ENCODE measurements at places on chromosomes 1 and 21.

- no peak for DNase-seq
These were observed 13.0 kb upstream of the UQCRHL start for GRCh38 chr1:15820478-15820877.

DNA sequence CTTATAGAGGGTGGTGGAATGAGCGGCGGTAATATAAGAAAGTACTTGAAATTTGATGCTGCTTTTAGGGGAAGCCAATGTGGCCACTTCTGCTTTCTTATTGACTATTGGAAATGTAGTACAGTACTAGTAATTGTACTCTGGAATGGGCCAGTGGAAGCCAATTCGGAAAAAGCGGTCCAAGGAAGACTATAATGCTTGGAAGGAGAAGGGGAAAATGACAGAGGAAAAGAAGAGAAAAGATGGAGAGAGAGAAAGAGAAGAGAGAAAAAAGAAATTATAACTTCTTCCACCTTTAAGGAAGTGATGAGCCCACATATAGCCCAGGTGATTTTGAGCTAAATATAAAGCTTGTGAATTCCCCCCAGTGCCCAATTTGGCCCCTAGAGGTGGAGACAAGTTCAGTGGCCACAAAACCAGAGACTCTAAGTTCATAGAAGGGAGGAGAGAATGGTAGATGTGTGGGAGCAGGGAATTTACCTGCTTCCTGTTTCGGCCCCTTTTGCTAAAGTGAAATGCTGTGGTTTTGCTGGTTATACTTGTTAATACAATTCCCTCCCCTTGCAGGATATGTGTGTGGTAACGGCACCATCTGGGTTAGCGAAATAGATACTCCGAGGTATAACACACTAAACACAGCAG lies 35.7 kb upstream of the DUSP10 start:
- no peak for DNase-seq

- no peak for DNase-seq
These were observed 1118.8 kb upstream of the TMPRSS15 start for GRCh38 chr21:19522381-19522780.

DNA sequence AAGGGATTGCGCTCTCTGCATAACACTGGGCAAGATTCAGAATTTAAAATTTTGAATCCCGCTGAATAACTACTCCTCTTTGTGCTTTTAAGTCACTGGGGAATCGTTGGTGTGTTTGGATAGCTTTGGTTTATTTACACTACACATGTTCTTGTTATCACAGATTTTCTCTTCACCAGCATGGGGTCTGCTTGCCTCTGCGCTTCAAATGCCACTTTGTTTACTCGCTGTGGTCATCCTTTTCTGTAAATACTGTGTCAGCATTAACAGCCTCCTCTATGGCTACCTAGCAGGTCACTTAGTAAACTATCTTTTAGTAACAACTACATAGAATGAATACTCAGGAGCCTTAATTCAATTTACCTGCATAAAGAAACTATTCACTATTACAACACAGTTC lies 14.4 kb upstream of the KCNH1 start:
- DNase-seq, result peak; percentile 12

DNA sequence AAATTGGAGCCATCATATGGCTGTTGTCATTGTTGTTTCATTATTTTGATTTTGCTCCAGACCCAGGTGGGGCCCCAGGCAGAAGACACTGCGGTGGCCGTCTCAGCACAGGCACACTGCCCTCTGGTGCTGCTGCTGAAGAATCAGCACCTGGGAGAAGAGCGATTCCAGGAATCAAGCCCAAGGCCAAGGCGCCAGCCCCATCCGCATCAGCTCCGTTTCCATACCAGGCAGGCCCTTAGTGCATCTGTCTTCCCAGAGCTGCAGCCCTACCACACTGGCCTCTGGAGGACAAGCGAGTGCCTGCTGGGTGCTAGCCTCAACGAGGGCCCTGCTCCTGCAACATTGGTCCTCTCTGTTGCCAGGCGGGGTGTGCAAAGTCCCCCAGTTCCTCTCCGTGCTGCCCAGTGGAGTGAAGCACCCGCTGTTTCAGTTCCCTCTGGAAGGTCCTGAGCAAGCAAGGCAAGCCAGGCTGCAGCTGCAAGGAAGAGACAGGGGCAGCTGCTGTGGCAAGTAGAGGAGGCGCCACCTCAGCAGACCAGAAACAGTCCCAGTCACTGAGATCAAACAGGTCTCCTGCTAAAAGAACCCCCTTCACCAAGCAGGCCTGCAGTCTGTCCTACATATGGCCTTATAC lies 5.2 kb downstream of the GRIK3 start:
- no peak for DNase-seq
